ENCODE measurements at places on chromosomes 2 and 18.

GRCh38 chr18:70671889-70672565, 383.2 kb downstream of the SOCS6 start:
- DNase-seq: no peak

DNA sequence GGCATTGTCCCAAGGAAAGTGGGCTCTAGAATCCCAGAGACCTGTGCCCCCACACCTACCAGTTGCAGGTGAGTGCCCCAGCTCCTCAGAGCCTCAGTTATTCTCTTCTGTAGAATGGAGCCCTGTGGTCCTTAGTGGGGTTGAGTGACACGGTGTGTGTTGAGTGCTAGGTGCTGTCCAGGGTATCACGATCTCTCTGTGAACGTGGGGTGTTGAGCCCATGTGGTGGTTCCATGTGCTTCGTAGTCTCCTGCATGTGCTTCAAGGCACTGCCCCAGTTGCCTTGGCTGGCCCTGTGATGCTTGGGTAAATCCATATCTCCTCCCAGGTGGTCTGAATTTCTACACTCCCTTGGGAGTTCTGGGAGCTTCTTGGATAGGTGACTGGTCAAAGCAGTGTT, 54.9 kb downstream of the SH3RF3 start:
- no peak for DNase-seq

- no peak for DNase-seq
These were observed 210.7 kb upstream of the SALL3 start for GRCh38 chr18:78768656-78769501.

- no peak for DNase-seq
These were observed 204.2 kb downstream of the CYP26B1 start for GRCh38 chr2:71943238-71944182.

GRCh38 chr2:109517118-109517889, 96.5 kb downstream of the SEPTIN10 start:
- no peak for DNase-seq

DNA sequence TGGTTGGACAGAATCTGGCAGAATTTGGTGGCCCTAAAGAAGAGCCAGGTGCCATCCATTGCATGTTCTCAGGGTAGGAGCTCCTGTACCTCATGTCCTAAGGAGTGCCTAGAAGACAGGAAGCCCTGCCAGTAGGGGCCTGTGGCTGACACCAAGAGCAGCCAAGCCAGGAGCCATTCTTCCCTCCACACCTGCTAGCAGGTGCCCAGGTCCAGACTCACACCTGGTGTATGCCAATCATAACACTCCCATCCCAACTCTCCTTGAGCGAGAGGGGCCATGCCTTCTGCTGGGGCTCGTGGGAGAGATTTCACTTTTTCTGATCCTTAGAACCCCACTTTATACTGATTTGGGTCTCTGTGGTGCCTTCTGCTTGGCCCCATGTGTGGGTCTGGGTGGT, 26.5 kb upstream of the TMEM37 start:
- no peak for DNase-seq

DNA sequence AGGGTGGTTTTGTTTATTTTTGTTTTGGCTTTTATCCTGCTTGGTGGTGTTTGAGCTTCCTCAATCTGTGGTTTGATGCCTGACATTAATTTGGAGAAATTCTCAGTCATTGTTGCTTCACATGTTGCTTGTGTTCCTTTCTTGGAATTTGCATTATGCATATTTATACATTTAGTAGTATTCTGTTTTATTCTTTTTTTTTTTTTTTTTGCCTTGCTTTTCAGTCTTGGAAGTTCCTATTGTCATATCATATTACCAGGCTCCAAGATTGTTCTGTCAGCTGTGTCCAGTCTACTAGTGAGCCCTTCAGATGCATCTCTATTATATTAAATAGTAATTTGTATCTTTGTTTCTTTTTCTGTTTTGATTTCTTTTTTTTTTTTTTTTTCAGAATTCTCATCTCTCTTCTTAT, 77.0 kb downstream of the EPC2 start:
- DNase-seq: no peak

DNA sequence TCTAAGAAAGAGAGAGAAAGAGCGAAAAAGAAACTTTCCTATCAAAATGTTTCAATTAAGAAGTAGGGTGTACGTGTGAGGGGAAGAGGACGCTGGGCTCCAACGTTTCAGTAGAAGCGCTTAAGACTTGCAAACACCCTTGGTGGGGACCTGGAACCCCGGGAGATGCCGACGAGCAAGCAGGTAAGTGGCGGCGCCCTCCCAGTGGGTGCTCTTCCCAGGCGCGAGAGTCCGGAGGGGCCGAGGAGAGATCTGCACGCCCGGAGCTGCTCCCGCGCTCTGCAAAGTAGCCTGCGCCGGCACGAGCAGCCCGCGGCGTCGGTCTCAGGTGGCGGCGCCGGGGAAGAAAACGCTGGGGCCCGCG, 678 bp upstream of the OTX1 start:
- DNase-seq: peak; percentile 24

GRCh38 chr2:38733300-38733971, 17.7 kb downstream of the SRSF7 start:
- no peak for DNase-seq

DNA sequence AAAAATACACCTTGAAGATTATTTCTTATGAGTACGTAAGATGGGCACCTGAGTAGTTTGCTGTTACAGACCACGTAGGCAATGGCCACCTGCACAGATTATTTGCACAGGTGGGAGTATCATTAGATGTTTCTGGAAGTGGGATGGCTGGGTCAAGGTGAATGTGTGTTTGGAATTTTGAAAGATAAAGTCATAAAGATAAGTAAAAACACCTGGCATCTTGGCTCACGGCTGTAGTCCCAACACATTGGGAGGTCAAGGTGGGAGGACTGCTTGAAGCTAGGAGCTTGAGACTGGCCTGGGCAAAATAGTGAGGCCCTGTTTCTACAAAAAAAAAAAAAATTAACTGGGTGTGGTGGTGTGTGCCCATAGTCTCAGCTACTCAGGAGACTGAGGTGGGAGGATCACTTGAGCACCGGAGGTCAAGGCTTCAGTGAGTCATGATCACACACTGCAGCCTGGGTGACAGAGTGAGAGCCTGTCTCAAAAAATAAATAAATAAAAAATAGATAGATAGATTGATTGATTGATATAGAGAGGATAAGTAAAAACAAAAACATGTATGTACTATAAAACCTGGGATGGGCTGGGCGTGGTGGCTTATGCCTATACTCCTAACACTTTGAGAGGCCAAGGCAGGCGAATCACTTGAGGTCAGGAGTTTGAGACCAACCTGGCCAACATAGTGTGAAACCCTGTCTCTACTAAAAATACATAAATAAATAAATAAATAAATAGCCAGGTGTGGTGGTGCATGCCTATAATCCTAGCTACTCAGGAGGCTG, 30.4 kb downstream of the ODC1 start:
- DNase-seq: no peak

DNA sequence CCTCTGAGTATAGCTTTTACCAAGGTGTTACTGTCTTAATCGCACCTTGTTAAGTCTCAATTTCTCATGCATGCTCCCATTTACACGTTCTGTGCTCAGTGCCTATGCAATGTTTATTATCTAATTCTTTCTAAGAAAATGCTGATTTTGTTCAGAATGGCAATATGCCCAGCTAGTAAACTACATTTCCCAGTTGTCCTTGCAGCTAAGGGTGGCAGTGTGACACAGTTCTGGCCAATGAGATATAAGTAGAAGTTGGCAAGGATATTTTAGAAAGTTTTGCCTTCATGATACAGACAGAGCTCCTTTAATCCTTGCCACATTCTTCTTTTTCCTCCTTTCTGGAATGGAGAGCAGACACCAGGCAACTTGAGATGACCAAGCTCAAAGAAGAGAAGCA, 45.3 kb downstream of the POLE4 start:
- DNase-seq: no peak

DNA sequence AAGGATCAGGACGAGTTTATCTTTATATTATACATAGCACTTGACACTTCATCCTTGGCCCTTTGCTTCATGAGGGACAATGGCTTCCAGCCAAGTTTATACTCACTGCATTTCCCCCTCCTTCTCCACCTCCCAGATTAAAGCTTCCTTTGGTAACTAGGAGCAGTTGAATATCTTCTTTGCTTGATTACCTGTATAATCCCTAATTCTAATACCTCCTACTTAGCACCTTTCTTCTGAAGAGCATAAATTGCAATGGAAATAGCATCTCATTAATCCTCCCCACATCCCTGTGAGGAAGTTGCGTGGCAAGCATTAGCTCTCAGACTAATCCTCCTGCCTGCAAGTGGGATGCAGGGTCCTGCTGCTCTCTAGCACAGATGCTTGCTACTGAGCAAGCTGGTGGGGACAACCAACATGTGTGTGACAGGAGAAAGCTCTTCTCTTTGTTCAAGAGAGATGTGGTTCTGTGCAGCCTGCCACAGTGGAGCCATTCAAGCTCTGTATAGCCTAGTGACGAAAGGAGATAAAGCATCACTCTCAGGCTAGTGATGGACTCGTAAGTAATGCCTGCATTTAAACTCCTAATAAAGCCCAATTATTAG, 19.1 kb downstream of the KLHL14 start:
- DNase-seq: no peak

- peak; percentile 77 for DNase-seq
These were observed 318.8 kb upstream of the KCNH7 start for GRCh38 chr2:163157411-163157810.

GRCh38 chr18:6060149-6060548, 164.8 kb upstream of the TMEM200C start:
- no peak for DNase-seq

- DNase-seq: no peak
These were observed 55.4 kb downstream of the FAM171B start for GRCh38 chr2:186749219-186749618.

GRCh38 chr2:218273908-218274249, 3.6 kb downstream of the PNKD start:
- DNase-seq: no peak

GRCh38 chr2:32977228-32977758, 30.5 kb downstream of the LTBP1 start:
- DNase-seq: peak; percentile 5

DNA sequence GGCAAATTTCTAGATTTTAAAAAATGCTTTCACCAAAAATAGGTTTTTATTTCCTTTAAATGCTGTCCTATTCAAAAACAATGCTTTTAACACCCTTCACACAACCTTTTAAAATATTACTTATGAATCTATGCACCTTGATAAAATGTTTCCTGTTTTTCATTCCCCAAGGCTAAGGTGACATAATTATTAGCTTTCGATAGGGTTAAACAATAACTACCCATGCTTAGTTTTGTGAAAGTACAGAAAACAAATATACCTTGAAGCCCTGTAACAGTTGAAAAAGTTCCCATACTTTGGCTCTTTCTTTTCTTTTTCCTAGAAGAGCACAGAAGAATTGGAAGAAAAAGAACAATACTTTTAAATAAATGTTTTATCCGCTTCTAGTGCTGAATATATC, 54.9 kb upstream of the ITPRID2 start:
- no peak for DNase-seq
